ENCODE measurements at places on chromosomes 4 and X. TPM values are rescaled to one million over a fixed set of nuclear protein-coding genes. Genes with fewer than 3 reads are reported as not detected.

Gene MTTP
- not detected for total RNA-seq

Gene CTSO
- 15.2 TPM for total RNA-seq

Gene TCEAL2
- total RNA-seq: 1.6 TPM

Gene GLRA3
- total RNA-seq: not detected

Gene MAGEB17
- not detected for total RNA-seq

Gene MGAT4D
- total RNA-seq: not detected

Gene ARHGAP24
- total RNA-seq: 7.3 TPM

Gene SLC26A1
- total RNA-seq: 0.44 TPM

Gene CYBB
- 4.5 TPM for total RNA-seq

Gene DCAF8L2
- not detected for total RNA-seq

Gene ADH4
- not detected for total RNA-seq

Gene PABPC1L2A
- total RNA-seq: not detected

- DNase-seq: no peak
Measured at GRCh38 chr4:88177983-88178625, 19.7 kb upstream of the ABCG2 start.

DNA sequence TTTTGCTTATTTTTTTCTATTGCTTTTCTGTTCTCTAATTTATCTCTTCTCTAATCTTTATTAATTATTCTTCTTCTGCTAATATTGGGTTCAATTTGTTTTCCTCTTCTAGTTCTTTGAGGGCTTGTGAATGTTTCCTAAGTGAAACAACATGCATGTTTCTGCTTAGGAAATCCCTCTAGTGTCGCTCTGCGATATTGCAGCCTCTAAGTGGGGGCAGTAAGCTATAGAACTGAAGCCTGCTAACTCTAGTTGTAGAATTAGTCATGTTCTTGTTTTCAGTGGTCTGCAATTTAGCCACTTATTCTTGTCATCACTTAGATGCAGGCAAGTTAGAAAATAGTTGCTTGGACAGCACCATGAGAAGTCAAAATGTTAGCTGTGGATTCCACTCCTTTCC is 222.6 kb downstream of the SPIN4 start:
- DNase-seq: peak; percentile 8

DNA sequence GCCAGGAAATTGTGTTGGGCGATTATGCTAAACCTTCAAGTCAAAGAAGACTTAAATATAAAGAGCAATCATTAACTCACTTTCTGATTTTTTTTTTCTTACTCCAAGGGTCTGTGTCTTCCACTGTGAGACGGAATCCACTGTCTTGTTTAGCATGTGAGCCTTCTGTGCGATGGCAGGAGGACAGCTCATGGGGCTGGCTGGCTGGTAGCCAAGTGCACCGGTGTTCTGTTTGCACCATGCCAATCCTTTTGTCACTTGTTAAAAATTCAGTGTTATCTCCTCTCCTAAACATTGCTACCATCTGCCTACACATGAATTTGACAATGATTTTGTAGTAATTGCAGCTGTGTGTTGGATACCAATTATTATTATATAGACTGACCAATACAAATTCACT is 1056.3 kb upstream of the IGFBP7 start:
- DNase-seq: no peak

DNA sequence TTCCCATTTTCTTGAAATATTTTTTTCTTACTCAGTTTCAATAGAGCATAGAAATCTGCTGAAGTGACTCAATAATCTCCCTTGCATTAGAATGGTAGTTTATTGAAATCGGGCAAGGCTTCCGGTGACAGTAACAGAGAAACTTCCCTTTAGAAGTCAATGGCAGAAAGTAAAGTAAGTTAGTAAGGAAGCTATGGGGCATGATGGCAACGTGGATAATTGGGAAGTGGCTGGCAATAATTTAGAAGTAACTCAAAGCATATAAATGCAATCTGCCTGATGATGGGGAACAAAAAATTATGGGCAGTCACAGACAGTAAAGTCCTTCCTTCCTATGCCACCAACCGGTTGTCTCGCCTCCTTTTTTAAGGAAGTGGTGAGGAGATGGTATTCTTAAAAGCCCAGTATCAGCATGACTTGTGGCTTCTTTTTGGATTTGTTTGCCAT is 7.6 kb downstream of the CYBB start:
- no peak for DNase-seq

DNA sequence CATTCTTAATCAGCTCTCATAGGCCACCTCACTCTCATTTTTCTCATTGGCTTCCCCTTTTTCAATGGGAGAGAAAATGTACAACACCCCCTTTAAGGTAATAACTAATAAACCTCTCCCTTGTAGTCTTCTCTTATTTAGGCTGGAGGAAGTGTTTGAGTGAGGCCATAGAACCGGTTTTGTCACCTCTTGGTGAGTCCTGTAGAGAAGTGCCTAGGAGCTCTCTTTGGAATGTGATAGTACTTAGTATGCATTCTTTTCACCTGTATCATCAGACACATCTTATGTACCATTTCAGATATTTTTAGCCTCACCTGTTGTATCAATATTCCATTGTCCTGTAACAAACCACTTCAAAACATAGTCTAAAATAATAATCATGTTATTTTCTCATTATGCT is 3.5 kb upstream of the TAB3 start:
- DNase-seq: no peak

DNA sequence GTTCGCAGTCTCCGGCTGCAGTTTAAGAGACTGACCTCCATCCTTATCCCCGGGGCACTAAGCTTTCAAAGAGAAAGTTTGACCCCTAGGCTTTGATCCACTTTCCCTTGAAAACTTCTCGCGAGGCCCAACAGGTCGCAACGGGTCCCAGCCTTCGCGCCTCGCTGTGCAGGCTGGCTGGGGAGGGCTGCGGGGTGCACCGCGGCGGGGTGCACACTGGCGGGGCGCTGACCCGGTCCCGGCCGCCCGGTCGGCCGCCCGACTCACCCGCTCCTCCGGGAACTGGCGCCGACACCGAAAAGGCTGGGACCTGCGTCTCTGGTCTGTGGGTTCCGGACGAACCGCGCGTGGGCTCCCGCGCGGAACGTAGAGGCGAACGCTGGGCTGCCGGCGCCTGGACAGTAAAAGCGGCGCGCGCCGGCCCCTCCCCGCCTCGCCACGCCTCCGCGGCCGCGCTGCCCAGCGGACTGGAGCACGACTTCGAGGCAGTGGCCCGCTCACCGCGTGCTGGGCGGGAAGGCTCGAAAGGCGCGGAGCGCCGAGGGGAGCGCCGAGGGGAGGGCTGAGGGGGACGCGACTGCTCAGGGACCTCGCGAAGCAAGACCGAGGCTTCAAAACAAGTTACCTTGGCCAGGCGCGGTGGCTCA is at the start of gene TAF7L:
Gene TAF7L, minus strand, starts transcription at position 378 of the 647 bp plus-strand sequence. CDS start 3,791 bp downstream, outside the sequence.
- DNase-seq: no peak

DNA sequence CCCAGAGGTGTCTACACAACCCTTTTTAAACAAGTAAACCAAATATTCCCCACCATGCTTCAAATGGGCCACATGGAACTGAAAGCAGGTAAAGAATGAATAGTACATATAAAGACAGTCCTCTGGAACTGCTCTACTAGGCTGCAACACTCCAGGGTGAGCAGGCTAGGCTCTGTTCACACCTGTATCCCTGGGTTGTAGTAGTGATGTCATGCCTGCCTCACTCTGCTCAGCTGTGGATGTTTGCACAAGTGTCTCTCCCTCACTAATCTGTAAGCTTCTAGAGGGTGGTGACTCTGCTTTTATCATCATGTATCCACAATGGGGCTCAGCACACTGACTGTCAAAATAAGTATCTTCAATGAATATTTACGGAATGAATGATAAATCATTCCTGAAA is 20.4 kb downstream of the LEF1 start:
- DNase-seq: no peak

DNA sequence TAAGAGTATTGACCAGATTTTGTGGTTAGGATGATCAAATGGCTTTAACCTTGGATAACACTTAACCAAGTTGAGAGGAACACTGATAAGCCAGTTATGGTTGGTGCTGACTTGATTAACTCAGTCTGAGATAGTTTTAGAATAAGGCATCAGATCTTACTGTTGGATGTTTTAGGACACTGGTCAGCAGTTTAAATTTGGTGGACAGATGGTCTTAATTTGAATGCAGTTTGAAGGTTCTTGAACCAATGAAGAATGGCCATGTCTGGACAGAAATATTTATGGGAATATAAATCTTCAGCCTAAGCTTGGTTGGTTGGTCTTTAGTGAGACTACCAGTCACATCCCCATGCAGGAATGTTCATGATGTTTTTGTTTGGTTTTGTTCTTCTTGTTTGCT is 2.6 kb upstream of the GIMD1 start:
- no peak for DNase-seq

GRCh38 chrX:50180073-50180940 is 20.5 kb downstream of the AKAP4 start:
- no peak for DNase-seq

DNA sequence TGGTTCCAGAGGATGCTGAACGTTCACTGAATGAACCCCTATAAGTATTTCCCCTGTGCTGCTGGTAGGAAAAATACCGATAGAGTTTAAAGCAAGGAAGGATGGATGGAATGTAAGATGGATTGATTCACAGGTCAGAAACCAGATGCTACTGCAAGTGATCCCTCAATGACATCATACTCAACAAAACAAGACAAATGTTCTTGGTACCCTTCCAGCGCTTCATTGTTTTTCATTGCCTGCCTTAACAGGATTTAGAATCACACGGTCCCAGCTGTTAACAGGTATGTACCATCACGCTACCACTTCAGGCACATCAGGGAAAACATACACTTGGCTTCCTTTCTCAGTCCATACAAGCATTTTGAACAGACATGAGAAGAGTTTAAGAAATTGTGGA is 118.1 kb upstream of the TLR3 start:
- DNase-seq: no peak

- no peak for DNase-seq
Measured at GRCh38 chr4:176546975-176547374, 227.2 kb downstream of the SPCS3 start.

DNA sequence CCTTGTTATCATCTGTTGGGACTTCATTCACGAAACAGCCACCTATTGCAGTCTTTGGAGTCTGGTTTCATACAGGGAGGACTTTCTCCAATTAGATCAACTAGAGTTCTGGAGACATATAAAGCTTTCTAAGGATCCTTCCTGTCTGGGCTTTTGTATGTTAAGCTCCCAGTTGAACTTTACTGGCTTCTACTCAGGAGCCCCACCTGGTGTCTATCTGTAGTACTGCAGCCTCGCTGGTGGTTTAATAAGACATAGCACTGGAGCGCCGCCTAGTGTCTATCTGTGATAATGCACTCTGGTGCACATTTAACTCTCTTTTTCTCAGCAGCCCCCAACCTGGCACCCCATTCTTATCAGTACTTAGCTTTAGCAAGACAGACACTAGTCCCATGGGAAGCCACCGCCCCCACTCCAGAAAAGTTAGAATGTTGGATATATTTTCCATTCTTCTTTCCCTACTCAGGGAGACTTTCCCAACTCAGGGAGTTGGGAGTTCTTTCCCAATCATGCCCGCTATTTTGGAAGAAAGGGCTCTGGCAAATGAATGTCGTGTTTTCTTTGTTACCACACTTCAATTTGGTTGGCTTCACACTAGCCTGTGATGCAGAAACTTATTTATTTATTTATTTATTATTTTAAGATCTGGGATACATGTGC is 36.9 kb upstream of the SYTL4 start:
- peak; percentile 67 for DNase-seq

- DNase-seq: no peak
Measured at GRCh38 chr4:153791746-153792617, 3.1 kb upstream of the SFRP2 start.

DNA sequence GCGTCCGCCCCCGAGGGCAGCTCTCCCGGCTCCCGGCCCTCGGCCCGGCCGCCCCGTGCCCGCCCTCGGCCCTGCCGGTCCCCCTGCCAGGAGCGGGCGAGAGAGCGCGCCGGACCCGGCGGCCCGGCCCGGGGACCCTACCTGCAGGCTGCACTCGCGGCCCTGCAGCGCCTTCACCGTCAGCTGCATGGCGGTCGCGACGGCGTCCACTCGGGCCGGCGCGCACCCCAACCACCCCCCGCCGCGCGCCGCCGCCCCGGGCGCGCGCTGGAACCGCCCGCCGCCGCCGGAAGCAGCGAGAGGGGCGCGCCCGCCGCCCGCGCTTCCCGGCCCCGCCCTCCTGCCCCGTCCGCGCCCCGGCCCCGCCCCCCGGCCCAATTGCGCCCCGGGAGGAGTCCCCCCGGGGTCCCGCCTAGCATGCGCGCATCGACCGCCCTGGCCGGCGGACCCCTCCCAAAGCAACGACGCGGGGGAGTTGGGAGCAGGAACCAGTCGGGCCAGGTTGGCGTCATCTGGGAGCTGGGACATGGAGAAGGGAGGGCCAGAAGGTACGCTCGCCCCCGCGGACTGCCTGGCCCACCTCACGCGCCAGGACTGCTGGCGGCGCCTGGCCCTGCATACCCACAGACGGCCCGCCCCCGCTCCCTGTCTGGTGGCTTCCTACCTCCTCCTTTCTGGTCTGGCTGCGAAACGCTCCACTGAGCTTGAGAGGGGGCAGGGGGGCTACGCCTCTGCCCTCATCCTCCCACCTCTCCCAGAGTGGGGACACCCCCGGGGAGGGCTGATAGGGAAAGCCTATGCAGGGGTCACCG is at the start of gene UBL4A:
Gene UBL4A, minus strand, starts transcription at position 220 of the 812 bp plus-strand sequence. Its CDS starts 31 bp downstream, at position 189.
- peak; percentile 56 for DNase-seq

DNA sequence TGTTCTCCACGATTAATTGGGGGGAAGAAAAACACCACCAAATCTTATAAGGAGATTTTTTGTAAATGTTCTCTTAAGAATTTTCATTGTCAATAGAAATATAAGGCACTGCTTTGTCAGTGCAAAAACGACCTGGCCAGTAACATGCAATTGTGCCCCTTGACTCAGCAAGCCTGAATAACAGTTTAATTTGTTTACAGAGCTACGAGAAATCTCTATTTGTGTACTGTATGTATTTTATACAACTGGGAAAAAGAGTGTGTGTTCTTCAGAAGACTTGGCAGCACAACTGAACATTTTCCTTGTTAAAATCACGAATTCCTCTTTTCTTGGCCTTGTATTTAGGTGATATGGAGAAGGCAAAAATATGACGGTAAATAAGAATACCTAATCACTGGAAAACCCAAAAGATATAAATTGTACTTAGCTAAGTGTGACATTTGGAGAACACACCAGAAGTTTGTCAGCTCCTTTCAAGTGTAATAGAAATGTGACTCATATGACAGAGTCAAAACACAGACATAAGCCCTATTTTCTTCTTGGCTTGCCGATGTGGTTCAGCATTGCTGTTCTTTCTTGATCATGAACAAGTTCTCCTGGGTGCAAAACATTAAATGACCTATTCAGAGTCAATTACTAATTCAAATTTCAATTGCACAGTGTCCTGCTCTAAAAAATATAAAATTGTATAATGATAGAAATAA is 945.0 kb upstream of the INTU start:
- DNase-seq: no peak

- no peak for DNase-seq
Measured at GRCh38 chrX:39877905-39878304, 219.9 kb downstream of the BCOR start.
